ENCODE measurements at places on chromosomes 1 and 21. TPM values are rescaled to one million over a fixed set of nuclear protein-coding genes. Genes with fewer than 3 reads are reported as not detected.

DNA sequence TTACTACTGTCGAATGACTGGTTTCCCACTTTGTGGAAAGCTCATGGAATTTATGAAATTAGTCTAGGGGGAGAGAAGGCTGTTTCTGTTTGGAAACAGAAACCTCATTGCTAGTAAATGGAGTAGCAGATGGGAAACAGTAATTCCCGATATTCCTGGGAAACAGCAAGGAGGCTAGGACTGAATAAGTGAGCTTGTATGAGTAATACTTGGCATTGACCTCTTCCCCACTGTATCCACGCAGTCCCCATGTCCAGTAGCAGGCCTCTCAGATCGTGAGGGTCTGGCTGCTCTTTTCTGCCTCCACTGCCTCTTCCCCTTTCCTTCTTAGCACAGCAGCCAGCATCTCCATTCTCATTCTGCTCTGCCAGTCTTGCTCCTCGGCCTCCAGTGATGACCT, 75.5 kb downstream of the PRDM2 start:
- DNase-seq = no peak

GRCh38 chr21:36045993-36046392, 14.3 kb downstream of the SETD4 start:
- DNase-seq = no peak

DNA sequence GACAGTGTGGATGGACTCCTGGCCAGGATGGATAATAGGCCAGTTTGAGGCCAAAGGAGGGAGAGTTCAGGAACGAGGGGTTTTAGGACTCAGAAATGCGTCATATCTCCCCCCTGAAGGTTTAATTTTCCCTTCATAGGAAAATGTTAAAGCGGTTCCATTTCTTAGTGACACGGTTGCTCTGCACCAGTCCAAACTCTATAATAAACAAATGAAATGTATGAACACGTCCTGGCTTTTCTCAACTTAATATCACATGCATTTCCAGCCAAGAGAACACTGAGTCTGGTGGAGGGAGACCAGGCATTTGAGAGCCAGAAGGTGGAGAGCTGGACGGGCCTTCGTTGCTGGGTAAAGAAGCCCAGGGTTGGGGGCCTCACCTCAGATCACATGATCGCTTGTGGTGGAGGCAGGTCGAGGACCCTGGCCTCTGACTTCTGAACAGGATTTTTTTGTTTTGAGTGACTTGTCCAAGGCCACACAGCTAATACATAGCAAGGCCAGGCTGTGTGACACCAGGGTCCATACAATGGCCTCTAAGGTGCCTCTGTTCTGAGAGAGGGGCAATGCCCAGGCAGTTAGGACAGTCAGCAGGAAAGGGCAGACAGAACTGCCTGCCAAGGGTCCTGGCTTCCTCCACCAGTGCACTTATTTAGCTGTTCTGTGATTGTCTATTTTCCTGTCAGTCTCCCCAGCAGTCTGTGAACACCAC, 11.4 kb downstream of the SLC1A7 start:
- no peak for DNase-seq

- DNase-seq = no peak
Measured at GRCh38 chr1:77796695-77797405, 17.4 kb downstream of the MIGA1 start.

- DNase-seq = no peak
Measured at GRCh38 chr1:78630600-78630999, 10.4 kb downstream of the IFI44L start.

DNA sequence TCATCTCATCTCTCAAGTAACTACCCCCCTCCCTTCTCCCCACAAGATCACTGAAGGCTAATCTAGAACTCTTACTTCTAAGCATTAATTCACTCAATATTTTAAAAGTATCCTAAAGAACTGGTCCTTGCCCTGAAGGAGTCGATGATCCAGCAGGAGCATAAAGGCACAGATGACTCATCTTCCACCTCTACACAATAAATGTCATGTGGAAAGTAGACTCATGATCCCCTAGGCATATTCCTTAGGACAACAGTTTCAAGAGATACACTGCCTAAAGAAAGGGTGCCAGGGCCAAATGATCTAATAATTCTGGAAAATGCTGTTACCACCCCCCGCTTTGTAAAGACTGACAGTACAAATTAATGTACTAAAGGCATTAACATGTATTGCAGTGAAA, 85.8 kb upstream of the DIRAS3 start:
- no peak for DNase-seq

DNA sequence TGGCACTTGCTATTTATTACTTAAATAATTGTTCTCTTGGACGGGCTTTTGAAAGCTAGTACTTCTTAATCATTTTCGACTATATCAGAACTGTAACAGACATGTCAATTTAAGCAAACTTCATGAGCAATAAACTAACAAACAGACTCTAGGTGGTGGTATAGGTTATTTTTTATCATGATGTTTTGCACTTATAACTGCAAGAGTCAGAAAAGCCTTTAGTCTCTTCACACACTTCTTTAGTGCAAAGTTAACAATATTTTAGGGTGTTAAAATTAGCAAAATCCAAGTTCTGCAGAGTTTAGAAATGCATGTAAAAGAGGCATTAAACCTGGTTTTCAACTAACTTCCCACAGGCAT, 2.2 kb downstream of the NRIP1 start:
- peak; percentile 51 for DNase-seq

GRCh38 chr1:51534447-51534846, 15.4 kb upstream of the EPS15 start:
- DNase-seq = no peak

GRCh38 chr1:240190881-240191401, 99.3 kb downstream of the FMN2 start:
- DNase-seq = peak; percentile 90

GRCh38 chr1:196056966-196057365, 551.3 kb downstream of the KCNT2 start:
- DNase-seq = no peak

- DNase-seq = no peak
Measured at GRCh38 chr1:17930635-17931034, 175.5 kb downstream of the ACTL8 start.

GRCh38 chr1:232657426-232658005, 27.6 kb upstream of the SIPA1L2 start:
- DNase-seq = no peak

GRCh38 chr21:29289317-29289716, 9.4 kb upstream of the BACH1 start:
- no peak for DNase-seq

DNA sequence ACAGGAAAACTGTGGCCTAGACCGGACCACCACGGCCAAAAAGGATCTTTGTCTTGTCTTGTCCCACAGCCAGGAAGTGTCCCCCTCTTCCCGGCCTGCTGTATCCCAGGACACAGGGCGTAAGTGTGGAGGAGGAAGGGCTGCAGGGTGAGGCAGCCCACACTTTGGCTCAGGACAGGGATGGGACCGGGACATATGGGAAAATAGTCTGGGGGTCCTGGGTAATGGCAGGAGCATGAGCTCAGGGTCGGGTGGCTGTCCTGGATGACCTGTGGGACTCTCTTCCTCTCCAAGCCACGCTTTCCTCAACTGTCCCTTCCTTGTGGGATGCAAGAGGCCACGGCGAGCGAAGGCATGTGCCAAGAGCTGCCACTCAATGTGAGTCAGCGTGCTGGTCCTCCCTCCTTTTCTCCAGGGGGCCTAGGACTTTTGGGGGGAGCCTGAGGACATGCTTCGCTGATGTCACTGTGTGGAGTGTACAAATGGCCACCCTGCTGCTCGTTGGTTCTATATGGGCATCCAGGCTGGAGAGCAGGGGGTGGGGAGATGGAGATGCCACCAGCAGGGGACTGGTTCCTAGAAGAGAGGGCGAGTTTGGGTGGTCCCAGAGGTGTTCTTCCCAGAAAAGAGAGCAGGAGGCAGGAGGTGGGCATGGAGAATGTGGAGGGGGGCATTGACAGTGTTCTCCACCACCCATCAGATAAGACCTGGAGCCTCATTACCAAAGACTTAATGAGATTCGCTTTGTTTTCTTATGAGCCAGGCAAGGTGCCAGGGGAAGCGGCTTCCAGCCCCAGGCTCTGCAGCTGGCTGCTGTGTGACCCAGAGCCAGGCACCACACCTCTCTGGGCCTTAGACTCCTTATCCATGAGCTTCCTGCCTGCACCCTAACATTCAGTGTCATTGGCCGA, 11.5 kb upstream of the PADI1 start:
- no peak for DNase-seq

DNA sequence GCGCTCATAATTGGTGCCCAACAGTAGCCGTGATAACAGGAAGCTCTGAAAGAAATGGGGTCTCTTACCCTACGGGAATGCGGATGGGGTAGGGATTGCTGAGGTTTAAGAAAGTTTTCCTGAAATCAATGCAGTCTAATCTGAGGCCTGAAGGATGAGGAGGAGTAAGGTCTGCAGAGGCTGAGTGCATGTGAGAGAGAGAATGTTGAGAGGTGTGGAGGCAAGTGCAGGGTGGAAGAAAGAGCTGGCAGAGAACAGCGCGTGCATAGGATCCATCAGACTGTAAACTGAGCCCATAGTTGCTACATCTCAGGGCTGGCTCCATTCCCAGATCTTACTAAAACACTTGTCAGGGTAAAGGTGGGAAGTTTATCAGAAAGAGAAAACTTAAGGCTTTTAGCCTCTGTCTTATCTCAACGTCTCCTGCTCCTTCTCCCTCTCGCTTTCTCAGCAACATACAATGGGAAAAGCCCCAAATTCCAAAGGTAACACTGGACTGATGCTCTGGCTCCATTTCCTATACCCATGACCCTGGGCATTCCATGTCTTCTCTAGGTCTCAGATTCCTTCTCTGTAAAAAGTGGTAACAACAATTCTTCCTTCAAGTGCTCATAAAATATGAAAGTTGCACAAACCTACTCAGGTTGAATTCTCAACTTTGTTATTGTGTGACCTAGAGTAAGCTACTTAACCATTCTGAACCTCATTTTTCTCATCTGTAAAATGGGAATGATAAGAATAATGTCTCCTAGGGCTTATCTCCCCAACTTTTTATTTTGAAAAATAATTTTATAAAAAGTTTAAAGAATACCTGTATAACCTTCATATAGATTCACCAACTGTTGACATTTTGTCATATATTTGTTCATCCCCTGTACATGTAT, 75.2 kb downstream of the SH3GLB1 start:
- DNase-seq = peak; percentile 27

DNA sequence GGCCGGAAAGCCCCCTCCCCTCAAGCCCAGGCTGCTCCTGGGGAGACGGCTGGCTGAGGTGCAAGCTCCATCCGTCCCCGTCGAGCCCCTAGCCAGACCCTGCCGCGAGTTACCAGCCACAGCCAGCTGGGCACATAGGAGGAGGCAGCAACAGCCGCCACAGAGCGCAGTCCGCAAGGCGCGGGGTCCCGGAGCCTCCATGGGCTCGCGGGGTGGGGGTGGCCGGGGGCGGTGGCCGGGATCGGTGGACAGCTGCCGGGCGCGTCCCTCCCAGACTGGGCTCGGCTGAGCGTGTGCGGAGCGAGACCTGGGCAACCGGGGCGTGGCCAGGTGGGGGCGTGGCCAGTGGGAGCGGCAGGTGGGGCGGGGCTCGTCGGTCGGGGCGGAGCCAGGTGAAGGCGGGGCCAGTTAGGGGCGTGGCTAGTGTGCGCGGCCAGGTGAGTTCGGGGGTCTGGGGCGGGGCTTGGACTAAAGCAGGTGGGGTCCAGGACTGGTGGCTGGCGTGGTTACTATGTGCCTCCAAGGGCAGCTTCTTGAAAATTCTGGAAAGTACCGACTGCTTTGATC, at the start of gene CD164L2:
CD164L2 (minus strand) TSS at position 295 of the 567 bp plus-strand sequence; CDS start at position 201, 94 bp downstream.
- no peak for DNase-seq

GRCh38 chr1:58765006-58765405, 18.8 kb downstream of the JUN start:
- DNase-seq = no peak

DNA sequence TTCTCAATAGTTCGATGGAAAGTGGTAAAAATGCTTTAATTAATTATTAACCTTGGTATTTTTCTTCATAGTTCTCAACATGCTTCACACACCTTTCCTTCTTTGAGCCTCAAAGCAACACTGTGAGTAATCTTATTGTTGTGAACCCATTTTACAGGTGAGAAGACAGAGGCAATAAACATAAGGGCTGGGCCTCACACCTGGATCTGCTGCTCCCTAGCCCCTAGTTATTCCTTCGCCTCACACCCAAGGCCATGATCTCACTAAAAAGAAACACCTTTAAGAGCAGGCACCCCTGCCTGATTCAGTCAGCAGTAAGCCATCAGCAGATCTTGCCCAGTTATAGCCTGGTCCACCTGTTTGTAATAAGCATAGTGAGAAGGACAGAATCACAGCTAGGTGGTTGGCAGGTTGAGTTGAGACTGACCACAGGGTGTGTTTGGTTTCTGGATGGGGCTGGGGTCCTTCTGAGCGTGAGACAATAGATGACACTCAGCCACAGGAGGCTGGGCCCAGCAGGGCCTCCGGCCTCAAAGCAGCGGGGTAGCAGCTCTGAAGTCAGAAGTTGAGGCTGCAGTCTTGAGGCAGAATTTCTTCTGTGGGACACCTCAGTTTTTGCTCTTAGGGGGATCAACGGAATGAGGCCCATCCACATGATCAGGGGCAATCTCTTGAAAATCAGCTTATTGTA, 203.9 kb downstream of the RHOU start:
- DNase-seq = no peak

DNA sequence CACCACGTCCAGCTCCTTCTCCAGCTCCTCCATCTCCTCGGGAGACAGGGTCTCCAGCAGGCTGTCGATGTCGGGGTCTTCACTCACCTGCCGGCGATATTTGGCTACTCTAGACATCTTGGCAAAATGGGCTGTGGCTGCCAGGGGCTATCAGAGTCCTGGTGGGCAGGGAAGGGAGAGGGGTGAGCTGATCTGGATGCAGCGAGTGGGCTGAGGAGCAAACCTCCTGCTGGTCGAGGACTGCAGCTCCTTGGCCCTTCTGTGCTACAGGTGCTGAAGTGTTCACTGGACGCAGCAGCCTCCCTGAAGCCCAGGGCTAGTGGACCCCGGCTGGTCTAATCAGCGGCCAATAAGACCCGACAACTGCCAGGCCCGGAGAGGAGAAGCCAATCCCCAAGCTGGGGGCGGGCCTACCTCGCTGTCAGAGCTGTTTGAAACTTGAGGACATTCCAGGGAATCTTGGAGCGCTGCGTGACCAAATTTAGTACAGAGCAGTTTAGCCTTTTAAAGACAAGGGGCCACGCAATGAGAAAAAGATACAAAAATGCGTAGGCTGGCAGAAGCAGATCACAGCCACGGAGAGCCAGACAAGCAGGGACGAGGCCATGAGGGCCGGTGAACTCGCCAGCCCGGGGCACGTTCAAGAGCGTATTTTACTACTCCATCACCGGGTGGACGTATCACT, at the start of gene LMOD1:
LMOD1 (minus strand) TSS at position 325 of the 685 bp plus-strand sequence; CDS start at position 117, 208 bp downstream.
- DNase-seq = peak; percentile 18

DNA sequence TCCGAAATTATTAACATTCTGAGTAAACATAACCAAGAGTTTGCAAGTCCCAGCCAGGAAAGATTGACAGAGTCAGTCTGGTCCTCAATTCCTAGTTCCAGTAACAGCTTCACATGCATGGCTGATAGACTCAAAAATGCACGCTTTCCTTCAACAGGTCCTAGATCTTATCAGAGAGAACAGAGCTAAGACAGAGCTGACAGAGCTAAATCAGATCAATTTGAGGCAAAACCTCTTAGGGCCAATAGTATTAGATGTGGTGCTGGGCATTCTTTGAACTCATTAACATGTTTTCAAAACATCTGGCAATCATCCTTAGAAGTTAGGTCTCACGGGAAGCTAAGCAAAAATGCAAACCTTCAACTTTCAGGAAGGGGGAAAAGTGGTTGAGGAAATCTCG, 114.0 kb downstream of the GREM2 start:
- no peak for DNase-seq

Gene TMOD4
- 0.35 TPM for total RNA-seq

Gene NFASC
- 3.2 TPM for total RNA-seq

Gene TDRD5
- not detected for total RNA-seq

Gene CENPS
- 31.4 TPM for total RNA-seq

Gene TRIM67
- not detected for total RNA-seq

Gene HES3
- total RNA-seq = not detected

Gene KRTAP12-4
- total RNA-seq = not detected
